ENCODE measurements at places on chromosomes 12 and 14.

GRCh38 chr12:8099235-8099634 lies 17.2 kb downstream of the NECAP1 start:
- no peak for DNase-seq

DNA sequence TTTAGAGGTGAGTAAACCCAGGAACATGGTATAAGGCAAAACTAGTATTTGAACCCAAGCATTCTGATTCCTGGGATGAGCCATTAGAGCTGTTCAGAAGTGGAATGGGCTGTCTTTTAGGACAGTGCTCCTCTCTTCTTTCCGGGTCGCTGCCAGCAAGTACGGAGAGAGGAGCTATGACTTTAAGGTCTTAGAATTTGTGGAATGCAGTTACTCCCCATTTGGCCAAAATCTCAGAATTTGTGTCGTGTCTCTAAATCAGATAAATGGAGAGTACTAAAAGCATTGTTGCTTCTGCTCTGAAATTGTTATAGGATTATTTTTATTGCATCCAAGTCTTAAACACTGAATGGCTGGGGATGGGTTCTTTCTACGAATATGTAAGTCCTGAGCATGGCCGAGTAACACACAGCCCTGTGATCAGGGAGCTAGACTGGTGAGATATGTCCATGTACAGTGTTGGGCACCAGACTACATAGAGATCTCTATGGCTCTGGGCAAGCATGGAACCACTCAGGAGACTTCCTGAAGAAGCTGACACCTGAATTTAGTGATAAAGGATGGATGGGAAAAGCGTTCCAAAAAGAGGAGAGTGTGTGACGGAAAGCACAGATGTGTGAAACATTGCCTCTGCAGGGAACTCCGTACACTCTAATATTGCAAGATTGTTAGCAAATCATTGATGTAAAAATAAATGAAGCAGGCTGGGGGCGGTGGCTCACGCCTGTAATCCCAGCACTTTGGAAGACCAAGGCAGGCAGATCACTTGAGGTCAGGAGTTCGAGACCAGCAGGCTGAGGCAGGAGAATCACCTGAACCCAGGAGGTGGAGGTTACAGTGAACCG lies 184.7 kb downstream of the SRGAP1 start:
- no peak for DNase-seq

GRCh38 chr14:93977790-93978581 lies 1.6 kb upstream of the ASB2 start:
- peak; percentile 77 for DNase-seq

- no peak for DNase-seq
Observed at GRCh38 chr12:56596815-56597214, 33.3 kb downstream of the BAZ2A start.

GRCh38 chr12:32981139-32981538 lies 84.6 kb upstream of the PKP2 start:
- no peak for DNase-seq

- DNase-seq: peak; percentile 77
Observed at GRCh38 chr12:56766535-56766934, 3.4 kb downstream of the HSD17B6 start.

- DNase-seq: peak; percentile 62
Observed at GRCh38 chr14:92728759-92729364, 19.6 kb downstream of the LGMN start.

- DNase-seq: no peak
Observed at GRCh38 chr14:57071639-57072038, 197.1 kb downstream of the EXOC5 start.

GRCh38 chr14:95516554-95517181 lies at the start of gene SYNE3:
SYNE3 (minus strand) TSS chr14:95516650; CDS start chr14:95475821, 40,829 bp downstream.
- no peak for DNase-seq

DNA sequence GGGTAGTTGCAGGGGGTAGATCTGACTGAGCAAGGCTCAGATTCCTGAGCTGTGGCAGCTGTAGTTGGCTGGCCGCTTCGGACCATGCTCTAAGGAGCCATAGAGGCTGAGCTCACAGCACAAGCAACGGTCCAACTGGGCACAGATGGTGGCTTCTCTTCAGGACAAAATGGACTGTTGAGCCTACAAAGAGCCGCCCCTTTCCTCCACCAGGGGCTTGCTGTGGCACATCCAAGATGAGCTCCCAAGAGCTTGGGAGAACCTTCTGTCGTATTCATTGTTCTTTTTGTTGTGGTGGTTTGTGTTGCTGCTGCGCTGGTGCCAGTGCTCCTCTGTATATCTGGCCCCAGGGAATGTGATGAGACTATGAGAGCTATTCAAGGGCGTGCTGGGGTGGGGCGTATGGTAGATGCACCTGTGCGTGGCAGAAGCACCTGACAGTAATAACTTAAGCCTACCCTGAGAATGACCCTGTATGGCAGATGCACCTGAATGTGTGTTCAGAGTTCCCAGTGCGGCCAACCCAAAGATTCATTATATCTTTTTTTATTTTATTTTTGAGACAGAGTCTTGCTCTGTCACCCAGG lies 17.8 kb upstream of the LGALS3 start:
- no peak for DNase-seq

GRCh38 chr14:70832561-70833305 lies 23.4 kb upstream of the MAP3K9 start:
- no peak for DNase-seq

DNA sequence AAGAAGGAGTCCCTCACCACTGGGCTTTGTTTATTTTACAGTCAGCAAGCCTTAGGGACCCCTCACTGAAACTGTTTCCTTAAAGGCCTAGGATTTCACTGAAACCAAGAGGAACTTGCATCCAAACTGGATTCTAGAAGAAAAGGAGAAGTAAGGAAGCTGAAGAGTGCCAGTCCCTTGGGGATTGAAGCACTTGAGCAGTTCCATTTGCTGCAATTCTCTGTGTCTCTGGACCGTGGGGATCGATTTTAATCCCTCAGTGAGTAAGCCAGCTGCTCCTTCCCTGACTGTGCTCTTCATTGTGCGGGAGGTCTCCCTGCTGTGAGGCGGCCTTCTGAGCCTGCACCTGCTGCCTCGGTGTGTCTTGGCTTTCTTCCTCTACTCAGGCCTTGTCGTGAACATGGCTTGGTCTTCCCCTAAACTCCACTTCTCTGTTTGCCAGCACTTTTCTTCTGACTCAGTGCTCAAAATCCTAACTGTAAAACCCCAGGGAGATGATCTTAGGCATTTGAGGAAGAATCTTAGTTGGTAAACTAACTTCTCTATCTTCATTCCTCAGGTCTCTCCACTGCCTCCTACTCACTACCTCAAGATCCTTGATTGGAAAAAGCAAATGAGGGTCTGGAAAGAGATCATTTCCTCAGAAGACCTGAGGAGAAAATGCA lies 132.6 kb downstream of the SLC38A6 start:
- no peak for DNase-seq

- no peak for DNase-seq
Observed at GRCh38 chr14:24437736-24438067, 4.9 kb downstream of the SDR39U1 start.

- DNase-seq: no peak
Observed at GRCh38 chr12:111586986-111587385, 12.1 kb downstream of the ATXN2 start.

DNA sequence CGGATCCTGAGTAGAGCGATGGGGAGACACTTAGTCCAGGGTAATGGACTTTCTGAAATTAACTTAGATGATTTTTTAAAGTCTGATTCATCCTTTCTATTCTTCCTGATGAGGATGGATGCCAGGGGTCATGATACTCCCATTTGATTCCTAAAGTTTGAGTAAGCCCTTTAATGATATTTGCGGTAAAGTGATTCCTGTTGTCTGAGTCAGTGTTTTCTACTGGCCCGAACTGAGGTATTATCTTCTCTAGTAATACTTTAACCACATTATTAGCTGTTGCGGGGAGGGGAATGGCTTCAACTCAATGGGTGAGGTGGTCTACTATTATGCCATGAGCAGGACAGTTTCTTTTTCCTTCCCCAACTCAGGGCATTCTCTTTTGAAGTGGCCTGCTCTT lies 111.6 kb downstream of the RIN3 start:
- no peak for DNase-seq

DNA sequence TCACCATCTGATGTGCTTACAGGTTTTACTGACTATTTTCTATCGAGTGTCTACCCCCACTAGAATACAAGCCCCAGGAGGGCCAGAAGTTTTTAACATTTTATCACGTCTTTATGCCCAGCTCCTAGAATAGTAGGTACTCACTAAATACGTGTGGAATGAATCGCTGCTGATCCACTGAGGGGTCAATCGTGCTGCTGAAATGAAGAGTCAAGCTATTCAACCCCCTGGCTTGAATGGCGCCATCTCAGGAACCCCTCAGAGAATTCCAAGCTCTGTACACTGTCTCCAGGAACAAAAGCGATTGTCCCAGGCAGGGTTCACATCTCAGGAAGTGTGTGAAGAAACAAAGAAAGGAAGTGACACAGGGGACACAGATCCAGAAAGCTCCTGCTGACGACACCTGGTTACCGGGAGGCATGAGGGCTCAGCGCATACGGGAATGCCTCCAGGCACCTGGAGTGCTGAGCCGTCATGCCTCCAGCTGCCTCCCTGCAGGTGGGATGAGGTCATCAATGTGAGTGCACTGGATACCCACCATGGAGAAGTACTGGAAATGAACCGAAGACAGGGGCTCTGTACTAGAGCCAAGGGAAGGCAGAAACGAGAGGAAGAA lies 45.6 kb downstream of the PITPNM2 start:
- DNase-seq: no peak

DNA sequence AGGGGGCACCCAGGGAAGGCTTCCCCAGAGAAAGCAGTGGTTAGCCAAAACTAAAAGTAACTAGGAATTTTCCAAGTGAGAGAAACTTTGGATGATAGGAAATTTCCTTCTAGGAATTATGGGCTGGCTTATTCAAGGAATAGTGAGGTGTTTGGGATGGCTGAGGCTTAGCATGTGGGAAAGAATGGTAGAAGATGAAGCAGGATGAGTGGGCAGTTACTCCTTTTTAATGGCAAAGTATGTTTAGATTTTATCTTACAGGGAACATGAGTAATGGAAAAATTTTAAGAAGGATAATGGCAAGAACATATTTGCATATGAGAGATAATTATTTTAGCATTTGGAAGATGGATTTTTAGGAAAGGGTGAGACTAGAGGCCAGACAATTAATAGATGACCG lies 197.6 kb downstream of the SLC38A4 start:
- DNase-seq: no peak

GRCh38 chr14:92587700-92588085 lies 74.1 kb downstream of the RIN3 start:
- DNase-seq: no peak

GRCh38 chr12:106976668-106977067 lies 10.3 kb downstream of the MTERF2 start:
- no peak for DNase-seq

- DNase-seq: no peak
Observed at GRCh38 chr12:66003951-66004350, 126.6 kb downstream of the LLPH start.

GRCh38 chr12:51726161-51726560 lies 122.4 kb downstream of the FIGNL2 start:
- no peak for DNase-seq

DNA sequence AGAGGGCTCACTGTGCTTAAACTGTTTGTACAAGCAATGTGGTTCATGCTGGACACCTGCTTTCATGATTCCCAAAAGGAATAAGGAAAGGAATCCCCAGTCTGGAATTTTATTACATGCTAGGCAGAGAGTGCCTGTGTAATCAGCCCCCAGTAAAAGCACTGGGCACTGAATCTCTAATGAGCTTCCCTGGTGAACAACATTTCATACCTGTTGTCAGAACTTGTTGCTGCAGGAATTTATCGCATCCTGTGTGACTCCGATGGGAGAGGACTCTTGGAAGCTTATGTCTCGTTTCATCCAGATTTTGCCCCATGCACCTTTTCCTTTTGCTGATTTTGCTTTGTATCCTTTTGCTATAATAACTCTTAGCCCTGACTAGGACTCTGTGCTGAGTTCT lies 190.2 kb upstream of the HMGA2 start:
- no peak for DNase-seq

DNA sequence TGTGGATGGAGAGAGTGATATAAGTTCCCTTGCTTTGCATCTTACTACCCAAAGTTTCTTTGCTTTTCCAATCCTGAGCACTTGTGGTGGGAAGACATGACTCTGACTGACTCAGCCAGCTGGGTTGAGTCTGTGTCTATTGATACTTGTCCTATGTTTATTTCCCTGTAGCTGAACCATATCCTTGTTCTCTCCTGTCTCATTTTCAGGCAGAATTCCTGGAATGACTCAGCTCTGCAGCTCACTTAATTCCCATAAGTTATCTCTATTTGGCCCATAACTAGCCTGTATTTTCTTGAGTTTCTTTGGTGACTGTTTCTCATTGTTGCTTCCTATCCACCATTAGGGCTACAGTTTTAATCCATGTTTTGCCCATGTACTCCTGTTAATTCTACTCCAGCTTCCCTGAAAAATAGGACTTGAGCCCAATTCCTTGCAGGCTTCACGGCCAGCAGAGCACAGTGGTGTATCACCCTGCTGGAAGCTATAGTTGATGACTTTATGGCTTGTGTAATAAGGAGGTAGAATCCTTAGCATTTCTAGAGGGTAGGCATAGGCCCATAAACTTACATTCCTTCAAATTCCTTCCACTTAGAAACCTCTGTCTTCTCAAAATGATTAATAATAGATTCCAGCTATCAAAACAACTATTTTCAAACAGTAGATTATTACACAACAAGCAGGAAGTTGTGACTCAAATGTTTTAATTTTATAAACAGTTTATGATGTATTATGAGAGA lies 183.1 kb downstream of the TMTC3 start:
- DNase-seq: no peak

DNA sequence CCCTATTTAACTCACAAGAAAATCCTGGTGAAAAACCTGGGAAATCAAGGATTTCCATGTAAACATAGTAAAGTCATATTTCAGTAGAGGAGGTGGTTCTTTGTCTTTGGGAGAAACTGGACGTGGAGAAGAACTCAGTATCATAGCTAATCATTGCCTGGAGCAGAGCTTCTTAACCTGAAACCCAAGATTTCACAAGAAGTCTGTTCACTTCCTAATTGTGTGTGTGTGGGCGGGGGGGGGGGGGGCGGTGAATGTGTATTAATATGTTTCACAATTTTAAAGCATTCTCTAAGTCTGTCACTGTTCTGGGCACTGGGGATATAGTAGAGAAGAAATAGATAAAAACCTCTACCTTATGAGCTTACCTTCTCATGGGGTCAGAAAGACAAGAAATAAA lies 96.7 kb upstream of the PPP4R3A start:
- DNase-seq: no peak

DNA sequence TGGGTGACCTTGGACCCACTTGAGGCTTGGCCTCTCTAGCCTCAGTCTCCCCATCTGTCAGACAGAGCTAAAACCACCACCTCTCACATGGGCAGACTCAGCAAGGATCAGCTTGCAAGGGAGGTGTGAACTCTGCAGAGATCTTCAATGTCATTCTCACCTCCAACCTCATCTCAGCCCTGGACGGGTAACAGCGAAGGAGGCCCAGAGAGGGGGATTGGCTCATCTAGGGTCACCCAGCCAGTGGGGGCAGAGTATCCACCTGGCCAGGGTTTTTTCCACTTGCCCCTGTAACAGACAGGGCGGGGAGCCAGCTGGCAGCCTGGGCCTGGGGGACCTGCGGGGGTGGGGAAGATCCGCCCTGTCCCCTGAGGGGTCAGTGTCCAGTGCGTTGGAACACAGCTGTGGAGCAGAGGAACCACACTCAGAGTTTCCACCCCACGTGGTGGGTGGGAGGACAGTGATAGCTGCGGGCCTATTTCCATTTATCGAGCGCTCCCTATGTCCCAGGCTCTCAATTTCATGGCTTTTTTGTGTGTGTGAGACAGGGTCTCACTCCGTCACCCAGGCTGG lies 27.4 kb downstream of the DTX1 start:
- DNase-seq: no peak

- DNase-seq: no peak
Observed at GRCh38 chr14:105478398-105479251, 4.0 kb downstream of the CRIP2 start.

GRCh38 chr12:15130541-15130940 lies 90.7 kb downstream of the RERG start:
- DNase-seq: no peak

GRCh38 chr12:82357845-82358199 lies 365 bp downstream of the CCDC59 start:
- no peak for DNase-seq

Data from GM12864 (cell line).